ENCODE measurements at places on chromosomes 7 and 10.

DNA sequence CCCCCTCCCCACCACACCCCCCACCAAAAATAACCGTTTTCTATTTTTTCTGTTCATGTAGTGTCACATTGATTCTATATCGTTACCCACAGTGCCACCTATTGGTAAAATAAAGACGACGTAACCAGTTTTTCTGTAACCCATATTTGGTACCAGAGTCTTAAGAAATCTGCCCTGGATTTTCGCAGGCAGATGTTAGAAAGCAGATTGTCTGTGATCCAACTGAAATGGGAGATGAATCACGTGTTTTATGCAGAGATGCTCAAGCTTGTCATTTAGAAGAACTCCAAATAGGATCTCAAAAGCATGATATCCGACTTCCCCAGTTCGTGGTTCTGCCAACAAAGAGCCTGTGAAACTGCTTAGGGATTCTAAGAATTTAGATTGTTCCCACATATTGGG is 261.1 kb upstream of the CSTF2T start:
- DNase-seq: no peak

- no peak for DNase-seq
Measured at GRCh38 chr7:115359119-115359518, 437.2 kb downstream of the MDFIC start.

DNA sequence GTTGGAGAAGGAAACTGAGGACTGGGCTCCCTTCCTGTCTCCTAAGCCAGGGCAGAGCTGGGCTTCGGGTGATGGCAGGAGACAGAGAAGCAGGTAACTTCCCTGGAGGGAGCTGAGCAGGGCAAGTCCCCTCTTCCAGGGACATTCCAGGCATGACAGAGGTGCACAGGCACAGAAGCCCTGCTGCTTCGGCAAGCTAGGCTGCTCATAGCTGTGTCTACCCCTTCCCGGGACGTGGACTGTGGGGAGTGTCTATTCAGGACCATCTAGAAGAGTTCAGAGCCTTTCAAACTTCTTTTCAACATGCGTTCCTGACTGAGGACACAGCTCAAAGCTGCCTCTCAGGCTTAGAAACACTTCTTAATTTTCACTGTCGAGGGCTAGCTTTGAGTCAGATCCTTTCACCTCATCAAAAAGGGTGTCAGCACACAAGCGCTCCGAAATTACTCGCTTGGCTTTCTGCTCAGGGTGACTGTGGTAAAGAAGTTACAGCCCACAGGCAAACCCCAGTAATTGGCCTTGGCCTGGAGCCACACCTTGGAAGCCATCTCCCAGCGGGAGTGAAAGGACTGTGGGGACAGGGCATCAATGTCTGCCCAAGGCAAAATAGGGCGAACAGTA is 63.7 kb upstream of the STEAP1B start:
- DNase-seq: no peak

DNA sequence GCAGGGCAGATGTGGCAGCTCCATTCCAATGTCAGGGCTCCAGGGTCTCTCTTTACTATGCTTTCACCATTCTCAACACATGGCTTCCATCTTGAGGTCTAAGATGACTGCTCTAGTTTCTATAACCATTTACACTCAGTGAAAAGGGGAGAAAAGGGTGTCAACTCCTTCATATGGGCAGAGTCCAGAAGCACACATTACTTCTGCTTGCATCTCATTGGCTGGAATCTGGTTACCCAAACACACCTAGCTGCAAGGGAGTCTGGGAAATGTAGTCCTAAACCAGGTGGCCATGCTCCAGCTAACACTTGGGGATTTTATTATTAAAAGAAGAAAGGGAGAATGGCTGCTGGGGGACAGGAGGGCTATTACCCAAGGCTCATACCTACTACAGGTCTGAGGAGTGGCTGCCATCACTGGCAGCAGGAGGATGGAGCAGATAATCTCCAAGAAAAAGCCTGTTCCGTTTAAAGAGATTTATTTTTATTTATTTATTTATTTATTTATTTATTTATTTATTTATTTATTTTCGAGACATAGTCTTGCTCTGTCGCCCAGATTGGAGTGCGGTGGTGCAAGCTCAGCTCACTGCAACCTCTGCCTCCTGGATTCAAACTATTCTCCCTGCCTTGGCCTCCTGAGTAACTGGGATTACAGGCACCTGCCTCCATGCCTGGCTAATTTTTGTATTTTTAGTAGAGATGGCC is 29.1 kb upstream of the LBX1 start:
- DNase-seq: no peak

GRCh38 chr7:114662002-114662677 is 247.5 kb downstream of the FOXP2 start:
- DNase-seq: no peak

- no peak for DNase-seq
Measured at GRCh38 chr10:2117641-2118040, 380.3 kb upstream of the ADARB2 start.

DNA sequence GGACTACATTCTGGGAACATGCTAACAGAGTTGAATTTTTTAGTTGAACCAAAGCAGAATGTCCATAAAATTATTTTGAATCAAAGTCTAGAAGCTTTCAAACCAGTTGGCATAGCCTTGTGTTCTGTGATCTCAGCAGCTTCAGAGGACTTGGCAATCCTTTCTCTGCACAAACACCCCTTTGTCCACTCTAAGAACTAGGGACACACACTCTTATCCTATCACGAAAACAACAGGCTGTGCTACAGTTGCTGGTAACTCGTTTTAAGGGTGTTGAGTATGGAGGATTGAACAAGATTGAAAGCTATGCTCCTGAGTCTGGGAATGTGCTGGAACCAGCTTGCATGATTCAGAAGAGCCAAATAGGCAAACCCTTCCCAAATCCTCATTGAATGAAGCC is 76.4 kb upstream of the PRSS58 start:
- DNase-seq: no peak

- DNase-seq: no peak
Measured at GRCh38 chr7:90453259-90453891, 16.1 kb upstream of the PTTG1IP2 start.

GRCh38 chr10:69216577-69217118 is 3.5 kb upstream of the HKDC1 start:
- DNase-seq: no peak

- no peak for DNase-seq
Measured at GRCh38 chr10:93058139-93058538, 2.5 kb upstream of the CYP26C1 start.

DNA sequence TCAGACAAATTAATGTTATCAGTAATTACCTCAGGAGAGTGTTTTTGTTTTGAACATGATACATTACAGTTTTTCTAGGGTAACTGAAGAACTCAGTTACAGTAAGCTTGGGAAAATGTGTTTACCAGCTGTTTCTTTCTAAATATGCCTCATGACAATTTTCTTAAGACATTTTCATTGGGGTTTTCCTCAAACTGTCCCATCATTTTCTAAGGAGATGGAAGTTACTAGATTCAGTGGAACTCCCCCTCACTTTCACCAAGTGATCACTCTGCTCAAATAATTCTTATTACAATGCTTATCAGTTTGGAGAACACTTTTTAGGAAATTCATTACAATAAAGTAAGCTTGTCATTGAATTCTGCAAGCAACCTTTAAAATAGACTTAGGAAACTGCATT is 6.4 kb upstream of the SPAG6 start:
- DNase-seq: no peak

- DNase-seq: no peak
Measured at GRCh38 chr10:86583983-86584382, 62.4 kb upstream of the WAPL start.

DNA sequence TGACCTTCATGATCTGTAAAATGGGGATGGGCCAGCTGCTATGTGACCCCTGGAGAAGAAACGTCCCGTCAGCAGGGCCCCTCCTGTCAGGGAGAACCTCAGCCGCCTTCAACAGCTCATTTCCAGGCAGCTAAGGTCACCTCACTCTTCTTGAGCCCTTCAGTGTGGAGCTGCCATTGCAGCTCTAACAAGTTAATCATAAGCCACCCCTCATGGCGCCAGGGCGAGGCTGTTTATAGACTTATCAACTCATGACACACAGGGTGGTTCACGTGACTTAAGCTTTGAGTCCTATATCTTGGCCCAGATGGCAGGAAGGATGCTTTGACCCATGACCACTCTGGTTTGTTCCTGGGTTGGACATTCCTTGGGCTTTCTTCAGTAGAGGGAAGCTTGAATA is 315.1 kb downstream of the TNS3 start:
- DNase-seq: no peak

DNA sequence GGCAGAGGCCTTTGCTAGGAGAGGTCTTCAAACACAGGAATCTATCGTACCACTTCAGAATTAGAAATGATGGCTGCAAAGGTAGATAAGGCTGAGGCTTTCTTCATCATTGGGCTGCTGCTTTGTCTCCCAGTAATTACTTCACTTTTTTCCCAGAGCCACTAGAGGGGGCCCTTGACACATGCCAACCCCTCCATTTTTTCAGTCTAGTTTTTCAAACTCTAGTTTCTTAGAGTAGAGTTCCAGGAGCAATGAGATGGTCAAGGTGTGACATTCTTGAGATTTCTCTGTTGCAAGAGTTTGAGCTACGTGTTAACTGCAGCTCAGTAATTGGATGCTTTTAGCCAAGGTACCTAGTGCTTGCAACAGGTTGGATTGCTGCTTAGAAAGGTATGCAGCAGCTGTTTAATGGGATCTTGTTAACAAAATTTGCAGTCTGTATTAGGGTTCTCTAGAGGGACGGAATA is 33.8 kb upstream of the RBM20 start:
- no peak for DNase-seq

- no peak for DNase-seq
Measured at GRCh38 chr7:29857654-29858053, 51.3 kb downstream of the WIPF3 start.

DNA sequence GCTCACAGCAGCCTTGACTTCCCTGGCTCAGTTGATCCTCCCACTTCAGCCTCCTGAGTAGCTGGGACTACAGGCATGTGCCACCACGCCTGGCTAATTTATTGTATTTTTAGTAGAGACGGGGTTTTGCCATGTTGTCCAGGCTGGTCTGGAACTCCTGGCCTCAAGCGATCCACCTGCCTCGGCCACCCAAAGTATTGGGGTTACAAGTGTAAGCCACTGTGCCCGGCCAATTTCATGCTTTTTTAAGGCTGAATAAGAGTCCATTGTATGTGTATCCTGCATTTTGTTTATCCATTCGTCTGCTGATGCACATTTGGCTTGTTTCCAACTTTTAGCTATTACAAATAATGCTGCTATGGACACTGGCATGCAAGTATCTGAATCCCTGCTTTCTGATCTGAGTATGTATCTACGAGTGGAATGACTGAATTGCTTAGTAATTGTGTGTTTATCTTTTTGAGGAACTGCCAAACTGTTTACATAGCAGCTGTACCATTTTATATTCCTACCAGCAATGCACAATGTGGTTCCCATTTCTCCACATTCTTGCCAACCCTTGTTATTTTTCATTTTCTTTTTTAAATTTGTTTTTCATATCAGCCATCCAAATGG is 37.3 kb upstream of the TPST1 start:
- DNase-seq: no peak

DNA sequence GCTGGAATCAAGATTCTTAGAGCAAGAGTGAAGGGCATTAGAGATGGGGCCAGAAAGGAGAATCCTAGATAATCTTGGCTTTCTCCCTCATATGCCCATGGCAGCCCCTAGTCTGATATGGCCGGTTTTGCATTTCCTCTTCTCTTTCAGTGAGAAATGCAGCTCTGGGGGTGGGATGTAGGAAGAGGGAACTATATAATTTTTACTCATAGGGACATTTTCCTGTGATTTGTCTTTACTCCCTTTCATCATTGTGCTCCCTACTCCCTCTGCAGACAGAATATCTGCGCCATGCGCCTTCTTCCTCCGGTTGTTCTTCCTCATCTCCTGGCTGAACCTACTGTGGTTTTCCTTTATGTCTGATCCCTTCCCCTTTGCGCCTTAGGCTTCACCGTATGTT is 16.8 kb upstream of the CHCHD1 start:
- DNase-seq: no peak

DNA sequence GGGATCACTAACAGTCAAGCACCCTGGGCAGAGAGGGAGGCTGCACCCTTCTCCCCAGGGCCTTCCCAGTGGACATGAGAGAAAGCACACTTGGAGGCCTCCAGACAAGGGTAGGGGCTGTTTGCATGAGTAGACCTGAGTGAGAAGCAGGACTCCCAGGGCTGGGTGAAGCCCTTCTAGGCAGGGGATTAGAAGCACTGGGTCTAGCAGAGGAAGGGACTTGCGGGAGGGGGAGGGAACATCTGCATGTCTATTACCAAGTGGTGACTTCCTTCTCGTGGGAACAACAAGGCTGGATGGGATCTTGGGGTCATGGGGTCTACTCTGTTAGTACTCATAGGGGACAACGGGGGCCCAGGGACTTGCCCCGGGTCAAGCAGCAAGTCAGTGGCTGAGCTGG is 67.8 kb downstream of the EMX2 start:
- DNase-seq: no peak

DNA sequence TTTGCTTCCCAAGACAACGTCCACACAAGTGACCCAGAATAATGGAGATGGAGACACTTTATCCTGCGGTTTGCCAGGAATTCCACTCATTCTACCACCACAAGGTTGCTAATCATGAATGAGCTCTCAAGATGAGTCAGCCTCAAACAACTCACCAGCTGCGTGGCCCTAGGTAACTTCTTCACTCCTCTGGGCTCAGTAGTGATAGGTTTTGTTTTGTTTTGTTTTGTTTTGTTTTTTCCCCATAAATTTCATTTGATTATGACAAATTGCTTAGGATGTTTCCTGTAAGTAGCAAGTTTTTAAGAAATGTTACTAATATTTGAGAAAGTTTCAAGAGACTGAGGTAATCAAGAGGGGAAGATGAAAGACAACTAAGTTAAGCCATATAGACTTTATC is 286.8 kb downstream of the PARD3 start:
- DNase-seq: no peak

- DNase-seq: no peak
Measured at GRCh38 chr10:44724415-44725174, 186.5 kb upstream of the TMEM72 start.

GRCh38 chr7:108613147-108613948 is 43.7 kb downstream of the DNAJB9 start:
- DNase-seq: no peak

DNA sequence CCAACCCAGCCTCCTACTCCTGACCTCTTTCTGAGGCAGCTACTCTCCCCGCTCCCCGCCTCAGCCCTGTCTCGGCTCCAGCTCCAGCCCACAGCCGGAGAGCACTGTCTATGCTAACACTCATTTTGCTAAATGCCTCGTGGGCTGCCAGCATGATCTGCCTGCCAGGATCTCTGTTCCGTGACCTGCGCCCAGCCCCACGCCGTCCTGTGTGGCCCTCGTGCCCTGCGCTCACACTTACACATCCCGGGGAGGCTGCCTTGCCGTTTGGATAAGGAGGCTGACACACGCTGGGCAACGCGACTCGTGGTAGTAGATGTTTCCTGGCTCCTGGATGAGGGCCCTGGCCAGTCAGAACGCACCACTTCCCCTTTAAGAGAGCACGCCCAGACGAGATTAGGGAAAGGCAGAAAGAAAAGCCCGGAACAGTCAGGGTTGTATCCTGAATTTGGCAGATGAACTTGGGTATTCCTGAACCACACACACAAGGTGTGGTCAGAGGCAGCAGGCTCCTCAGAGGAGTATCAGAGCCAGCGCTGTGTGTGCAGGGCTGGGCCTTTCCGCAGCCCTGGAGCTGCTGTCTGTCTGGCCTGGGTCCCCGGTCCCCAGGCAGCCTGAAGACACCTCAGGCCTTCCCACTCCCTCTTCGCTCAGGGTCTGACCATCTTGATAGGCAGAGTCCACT is 97.7 kb upstream of the EFCAB10 start:
- DNase-seq: no peak

Data from stimulated activated CD8-positive, alpha-beta memory T cell treated with anti-CD3 and anti-CD28 coated beads, Interleukin-4, amount 100 ng/mL, for 1 hour (primary cell).